ENCODE measurements at places on chromosomes 5 and 9. TPM values are rescaled to one million over a fixed set of nuclear protein-coding genes. Genes with fewer than 3 reads are reported as not detected.

DNA sequence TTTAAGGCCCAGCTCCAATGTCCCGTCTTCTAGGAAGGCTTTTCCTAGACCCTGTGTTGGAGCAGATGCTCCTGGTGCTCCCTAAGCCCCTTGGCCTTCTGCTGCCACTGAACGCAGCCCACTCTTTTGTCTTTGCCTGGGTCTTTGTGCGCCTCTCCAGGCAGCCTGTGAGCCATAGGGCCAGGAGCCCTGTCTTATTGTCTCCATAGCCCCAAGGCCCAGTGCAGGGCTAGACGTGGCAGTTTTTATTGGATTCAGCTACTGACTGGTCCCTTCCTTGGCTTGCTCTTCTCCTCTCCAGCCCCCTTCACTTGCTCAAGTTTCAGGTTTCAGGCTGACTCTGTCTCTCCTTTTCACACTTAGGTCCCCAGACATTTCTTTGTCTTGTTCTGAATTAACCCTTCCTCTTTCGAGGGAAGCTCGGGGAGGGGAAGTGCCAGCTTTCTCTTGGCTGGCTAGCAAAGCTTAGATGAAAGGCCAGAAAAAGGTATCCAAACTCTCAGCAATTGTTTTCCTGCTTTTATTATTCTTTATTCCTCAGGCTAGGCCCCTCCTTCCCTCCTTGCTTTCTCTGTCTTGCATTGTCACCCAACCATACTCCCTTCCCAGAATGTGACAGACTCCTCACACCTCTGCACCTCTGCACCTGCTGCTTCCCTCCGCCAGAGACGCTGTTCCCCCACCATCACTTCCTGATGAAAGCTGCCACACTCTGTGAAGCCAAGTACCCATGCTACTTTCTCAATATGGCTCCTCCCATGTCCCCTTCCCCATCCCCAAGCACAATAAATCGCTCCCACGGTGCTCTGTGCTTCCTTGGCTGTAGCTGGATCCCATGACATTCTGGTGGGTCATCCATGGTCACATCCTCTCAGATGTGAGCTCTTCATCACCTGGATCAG lies 101.6 kb upstream of the CPEB4 start:
- DNase-seq: no peak

DNA sequence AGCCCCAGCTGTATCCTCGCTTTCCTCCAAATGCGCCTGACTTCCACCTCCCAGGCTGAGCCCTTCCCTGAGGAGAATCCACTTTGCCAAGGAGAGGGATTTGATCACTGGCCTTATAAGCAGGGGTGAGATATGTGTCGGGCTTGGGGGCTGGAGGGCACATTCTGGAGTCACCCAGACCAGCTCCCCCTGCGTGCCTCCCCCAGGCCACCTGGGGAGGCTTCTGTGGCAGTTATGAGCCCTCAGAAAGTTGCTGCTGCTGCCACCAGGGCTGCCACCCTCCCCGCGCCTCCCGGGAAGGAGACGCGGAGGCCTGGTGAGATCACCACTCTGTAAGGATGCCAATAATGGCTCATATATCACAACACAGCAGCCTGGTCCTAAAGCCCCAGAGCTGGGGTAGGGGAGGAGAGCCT lies 211.5 kb downstream of the PAPPA start:
- DNase-seq: peak; percentile 83

GRCh38 chr5:154523104-154523503 lies 45.1 kb upstream of the HAND1 start:
- DNase-seq: no peak

Gene IFNA13
- total RNA-seq: not detected

DNA sequence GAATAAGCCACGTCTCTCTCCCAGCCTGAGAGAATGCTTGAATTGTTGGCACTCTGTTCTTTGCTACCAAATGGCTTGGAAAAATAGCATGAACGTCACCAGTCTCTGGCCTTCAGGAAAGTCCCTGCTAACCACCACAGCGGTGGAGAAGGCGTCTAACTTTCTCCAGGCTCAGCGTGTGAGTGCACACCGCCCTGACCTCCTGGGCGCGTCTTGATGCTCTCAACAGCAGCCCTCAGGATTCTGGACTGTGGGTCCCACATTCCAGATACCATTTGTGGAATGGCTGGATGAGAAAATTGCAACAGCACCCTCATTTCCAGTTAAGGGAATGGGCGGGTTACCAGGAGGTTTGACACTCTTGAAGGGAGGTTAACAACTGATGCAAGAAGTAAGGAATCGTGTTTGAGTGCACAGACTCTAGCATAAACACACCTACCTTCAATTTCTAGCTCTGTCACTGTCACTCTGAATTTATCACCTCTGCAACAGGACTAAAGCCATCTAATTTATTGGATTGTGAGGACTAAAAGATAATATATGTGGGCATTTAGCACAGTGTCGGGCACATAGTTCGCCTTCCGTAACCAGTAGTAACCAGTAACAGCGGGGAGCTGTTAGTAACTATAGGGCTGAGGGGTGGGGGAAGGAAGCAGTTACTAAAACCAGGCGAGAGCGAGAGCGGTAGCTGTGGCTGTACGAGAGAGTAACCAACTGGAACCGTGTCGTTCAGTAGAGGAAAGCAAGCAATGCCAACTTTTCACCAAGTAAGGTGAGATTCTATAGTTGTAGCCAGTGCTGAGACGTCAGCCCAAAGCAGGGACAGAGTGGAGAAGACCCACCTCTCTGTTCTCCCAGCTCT lies 807 bp upstream of the PLGRKT start:
- no peak for DNase-seq

DNA sequence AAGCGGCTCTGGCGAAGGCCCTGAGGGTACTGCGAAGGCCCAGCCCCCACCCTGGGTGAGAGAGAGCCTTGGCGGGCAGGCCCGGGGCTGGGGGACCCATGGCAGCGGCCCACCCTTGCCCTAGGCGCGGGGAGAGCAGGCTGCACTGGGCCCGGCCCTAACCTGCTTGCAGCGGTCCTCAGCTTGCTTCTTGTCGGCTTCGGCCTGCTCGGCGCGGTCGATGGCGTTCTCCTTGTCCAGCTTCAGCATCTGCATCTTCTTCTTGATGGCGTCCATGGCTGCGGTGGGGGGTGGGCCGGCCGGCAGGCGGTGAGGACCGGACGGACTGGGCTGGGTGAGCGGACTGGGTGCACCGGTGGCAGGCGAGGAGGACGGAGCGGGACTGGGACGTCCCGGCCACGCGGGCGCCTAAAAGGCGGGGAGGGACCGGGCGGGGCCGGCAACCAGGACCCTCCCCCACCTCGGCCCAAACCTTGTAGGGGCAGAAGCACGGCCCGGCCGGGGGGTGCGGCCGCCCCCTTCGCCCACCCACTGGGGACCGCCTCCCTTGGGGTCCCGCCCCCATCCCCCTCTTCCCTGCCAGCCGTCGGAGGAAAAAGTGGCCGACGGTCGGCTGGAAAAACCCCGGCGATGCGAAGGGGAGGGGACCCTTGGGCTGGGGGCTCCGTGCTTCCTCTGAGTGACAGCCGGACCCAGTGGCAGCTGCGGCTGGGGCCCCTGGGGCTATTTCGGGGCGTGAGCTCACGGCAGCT lies at the start of gene TPM2:
TSS of gene TPM2 (minus strand) at position 384 of the 752 bp plus-strand sequence. CDS start at position 276, 108 bp downstream.
- DNase-seq: peak; percentile 89

Gene MINAR2
- not detected for total RNA-seq

DNA sequence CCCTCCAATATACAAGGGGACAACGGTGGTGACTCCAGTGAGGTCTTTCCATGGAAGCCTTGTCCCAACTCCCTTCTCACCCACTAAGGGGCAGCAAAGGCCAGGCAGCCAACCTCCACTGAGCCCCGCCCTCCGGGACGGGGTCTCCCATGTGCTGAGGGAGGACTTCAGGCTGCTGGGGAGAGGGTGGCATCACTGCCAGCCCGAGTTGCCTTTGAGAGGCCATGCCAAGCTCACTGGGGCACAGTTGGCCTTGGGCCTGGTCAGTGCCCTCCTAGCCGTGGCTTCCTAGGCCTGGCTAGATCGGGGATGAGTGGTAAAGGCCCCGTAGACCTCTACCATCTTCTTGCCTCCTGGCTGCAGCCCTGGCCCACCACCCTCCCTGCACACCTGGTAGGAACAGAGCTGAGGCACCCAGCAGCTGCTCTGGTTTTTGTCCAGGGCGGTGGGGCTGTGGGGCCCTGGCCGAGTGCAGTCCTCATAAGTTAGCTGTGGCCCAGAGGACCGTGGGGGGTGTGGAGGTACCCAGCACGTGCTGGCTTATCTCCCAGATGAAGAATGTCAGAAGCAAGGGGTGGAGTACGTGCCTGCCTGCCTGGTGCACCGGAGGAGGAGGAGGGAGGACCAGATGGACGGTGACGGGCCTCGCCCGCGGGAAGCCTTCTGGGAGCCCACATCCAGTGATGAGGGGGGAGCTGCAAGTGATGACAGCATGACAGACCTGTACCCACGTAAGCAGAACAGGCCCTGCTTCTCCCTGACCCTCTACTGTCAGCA lies 3.2 kb downstream of the SURF2 start:
- no peak for DNase-seq

DNA sequence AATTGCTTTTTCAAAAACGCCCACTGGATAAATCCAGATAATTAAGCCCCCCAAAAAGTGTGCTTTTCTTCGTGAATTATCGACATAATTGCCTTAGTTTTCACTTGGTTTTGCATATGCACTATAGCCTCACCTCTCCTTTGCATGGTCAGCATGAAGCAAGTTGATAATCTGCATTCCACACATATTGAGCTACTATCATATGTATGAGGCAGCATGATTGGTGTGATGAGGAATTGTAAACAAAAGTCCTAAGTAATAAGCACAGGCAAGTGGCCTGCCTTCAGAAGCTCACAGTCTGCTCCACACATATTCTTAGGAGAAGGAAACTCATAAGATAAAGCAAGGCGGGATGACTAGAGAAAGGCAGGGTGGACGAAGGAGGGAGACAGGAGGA lies 33.8 kb downstream of the MED10 start:
- DNase-seq: no peak

Gene KIF4B
- total RNA-seq: 0.13 TPM

GRCh38 chr9:72827950-72828731 lies 124.7 kb downstream of the ALDH1A1 start:
- DNase-seq: no peak

DNA sequence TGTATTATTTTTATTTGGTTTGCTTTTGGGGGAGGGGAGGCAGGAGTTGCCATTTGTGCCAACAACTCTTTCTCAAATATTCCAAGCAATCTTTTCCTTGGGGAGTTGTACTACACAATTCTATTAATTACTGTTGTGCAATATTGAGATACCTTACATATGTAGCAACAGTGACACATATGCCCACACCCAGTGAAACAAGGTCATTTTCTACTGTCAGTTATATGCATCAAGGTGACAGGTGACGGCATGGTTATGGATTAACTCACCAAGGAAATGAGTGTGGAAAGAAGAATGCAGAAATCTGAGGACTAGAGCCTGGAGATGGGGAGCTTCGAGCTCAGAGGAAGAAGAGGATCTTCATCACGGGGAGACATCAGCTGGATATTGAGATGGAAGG lies 17.9 kb upstream of the MSMP start:
- DNase-seq: no peak

DNA sequence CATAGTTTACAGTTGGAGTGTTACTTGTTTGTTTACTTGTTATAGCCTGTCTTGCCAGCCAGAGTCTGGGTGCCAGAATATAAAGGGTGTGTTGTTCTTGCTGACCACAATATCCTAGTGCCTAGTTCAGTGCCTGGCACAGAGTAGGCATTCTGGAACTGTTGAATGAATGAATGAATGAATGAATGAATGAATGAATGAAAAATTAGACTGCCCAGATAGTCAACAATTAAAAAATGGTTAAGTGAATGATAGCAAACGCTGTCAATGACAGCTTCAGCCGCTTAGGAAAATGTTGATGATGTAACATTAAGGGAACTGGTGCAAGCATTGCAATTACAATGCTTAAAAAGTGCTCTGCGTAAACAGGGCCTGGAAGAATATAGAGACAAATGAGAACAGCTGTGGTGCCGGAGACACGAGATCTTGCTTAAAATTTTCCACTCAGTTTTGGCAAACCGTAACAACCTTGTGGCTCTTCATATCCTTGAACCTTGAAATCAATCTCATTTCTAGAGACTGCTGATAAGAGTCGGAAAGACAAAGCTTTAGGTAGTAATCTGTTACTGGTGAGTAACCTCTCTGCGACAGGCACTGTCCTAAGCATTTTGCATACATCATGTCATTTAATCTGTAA lies 4.7 kb upstream of the TTLL11 start:
- no peak for DNase-seq

- peak; percentile 89 for DNase-seq
Observed at GRCh38 chr5:160287378-160288051, 24.8 kb downstream of the CCNJL start.

Gene DEPDC1B
- not detected for total RNA-seq

DNA sequence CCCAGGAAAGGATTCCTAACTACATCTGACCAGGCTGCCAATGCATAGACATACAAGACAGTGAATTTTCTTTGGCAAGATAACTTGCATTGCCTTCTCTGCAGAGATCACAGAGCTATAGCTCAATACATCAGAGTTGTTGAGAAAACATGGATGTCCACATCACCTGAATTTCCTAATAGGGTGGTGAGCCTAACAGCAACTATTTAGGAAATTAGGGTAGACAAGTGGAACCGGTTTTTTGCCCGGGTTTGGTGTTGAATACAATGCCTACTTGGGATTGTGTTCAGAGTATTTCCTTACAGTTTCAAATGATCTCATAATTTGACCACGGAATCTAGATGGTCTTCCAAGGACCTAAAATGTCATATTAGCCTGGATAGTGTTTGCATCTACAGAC lies 262.7 kb downstream of the KIF4B start:
- DNase-seq: no peak

Gene SPINK4
- total RNA-seq: not detected

DNA sequence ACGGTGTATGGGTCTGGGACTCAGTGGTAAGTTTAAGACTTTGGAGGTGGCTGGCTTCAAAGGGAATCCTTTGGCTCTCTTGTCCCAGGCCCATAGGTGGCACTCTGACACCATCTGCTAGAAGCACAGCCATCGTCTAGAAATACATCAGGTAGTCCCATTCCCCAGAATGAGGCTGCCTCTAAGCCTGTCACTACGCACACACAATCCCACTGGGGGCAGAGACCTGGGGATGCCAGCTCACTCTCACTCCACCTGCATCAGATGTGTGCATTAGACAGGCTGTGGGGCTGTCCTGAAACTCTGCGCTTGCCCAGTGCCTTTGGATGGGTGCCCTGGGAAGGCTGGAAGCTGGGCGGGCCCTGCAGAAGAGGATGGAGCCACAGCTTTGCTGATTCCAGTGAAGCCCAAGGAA lies 127.5 kb upstream of the PANK3 start:
- DNase-seq: no peak

DNA sequence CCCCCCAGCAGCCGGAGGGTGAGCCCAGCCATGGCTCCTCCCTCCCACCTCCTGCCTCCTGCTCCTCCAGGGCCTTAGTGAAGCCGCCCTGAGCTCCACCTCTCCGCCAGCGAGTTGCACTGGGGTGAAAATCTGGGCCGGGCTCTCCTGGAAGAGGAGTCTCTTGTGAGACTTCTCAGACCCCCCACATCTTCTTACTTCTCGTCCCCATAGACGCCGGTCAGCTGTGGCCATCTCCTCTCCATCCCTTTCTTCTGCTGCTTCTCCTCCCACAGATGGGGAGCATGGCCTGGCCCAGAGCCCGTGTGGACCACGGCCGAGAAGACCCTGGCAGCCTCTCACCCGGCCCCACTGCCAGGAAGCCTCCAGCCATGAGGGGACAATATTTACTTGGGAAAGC lies 17.3 kb downstream of the OLFM1 start:
- DNase-seq: no peak

Gene GABRA1
- not detected for total RNA-seq
